ENCODE measurements at places on chromosomes 16 and 17.

DNA sequence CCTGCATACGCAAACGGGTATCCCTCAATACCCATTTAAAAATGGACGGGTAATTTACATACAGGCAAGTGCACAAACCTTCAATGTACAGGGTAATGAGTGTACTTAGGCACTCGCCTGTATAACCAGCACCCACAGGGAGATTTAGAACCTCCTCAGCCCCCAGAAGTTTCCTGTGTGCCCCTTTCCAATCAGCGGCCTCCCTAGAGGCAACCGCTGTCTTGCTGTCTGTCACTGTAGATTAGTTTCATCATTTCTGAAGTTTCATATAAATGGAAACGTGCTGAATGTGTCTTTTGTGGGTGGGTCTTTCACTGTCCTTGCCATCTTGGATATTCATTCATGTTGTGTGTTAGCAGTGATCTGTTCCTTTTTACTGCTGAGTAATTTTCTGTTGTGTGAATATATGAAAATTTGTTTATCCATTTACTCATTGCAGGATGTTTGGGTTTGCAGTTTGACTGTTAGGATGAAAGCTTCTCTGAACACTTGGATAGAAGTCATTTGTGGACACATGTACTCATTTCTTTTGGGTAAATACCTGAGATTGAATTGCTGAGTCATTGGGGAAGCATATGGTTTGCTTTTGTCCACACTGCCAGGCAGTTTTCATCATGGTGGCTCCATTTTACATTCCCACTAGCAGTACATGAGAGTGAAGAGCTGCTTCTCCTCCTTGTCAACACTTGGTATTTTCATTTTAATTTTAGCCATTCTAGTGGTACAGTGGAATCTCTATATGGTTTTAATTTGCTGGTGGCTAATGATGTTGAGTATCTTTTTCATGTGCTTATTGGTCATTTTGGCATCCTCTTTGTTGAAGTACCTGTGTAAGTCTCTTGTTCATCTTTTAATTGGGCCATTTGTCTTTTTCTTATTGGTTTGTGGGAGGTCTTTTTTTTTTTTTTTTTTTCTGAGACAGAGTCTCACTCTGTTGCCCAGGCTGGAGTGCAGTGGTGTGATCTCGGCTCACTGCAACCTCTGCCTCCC lies 2.1 kb upstream of the ADCY7 start:
- no peak for DNase-seq

DNA sequence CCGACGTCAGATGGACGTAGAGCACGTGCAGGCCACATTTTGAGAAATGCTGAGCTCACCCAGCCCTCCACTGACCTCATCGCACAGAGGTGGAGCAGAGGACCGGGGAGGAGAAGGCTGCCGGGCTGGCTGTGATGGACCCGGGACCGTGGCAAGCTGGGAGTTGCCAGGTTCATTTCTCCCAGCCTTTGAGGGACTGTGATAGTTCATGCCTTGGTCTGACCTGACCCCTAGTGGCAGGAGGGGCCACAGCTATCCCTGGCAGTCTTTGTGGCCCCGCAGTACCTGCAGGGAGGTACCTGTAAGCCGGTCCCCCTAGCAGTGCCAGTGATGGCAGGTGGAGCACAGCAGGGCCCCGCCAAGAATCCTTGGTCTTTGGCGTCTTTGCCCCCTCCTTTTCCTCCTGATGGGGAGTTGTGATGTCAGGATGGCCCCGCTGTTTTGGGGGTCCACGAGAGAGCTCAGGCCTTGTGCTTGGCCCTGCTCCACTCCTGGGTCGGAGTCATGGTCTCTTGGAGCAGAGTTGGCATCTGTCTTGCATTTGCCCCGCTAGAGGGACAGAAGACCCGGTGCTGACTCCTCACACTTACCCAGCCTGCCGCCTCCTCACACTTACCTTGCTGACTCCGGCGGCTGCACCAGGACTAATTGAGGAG lies 50.4 kb downstream of the OR1D5 start:
- no peak for DNase-seq

GRCh38 chr17:74759243-74759801 lies 10.9 kb downstream of the NHERF1 start:
- no peak for DNase-seq

DNA sequence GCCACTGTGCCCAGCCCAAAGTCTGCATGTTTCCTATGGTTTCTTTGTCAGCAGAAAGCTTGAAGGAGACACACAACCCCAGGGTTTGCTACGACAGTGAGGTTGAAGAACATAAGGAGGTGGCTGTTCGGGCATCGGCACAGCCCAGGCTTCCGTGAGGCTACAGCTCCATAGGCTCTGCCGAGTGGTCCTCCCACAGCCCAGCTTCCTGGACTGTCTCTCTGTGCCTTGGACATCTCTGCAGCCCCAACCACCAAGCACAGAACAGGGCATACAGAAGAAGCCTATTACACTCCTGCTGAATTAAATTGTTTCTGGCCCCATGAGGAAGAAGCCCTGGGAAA lies 3.2 kb upstream of the HAP1 start:
- no peak for DNase-seq

DNA sequence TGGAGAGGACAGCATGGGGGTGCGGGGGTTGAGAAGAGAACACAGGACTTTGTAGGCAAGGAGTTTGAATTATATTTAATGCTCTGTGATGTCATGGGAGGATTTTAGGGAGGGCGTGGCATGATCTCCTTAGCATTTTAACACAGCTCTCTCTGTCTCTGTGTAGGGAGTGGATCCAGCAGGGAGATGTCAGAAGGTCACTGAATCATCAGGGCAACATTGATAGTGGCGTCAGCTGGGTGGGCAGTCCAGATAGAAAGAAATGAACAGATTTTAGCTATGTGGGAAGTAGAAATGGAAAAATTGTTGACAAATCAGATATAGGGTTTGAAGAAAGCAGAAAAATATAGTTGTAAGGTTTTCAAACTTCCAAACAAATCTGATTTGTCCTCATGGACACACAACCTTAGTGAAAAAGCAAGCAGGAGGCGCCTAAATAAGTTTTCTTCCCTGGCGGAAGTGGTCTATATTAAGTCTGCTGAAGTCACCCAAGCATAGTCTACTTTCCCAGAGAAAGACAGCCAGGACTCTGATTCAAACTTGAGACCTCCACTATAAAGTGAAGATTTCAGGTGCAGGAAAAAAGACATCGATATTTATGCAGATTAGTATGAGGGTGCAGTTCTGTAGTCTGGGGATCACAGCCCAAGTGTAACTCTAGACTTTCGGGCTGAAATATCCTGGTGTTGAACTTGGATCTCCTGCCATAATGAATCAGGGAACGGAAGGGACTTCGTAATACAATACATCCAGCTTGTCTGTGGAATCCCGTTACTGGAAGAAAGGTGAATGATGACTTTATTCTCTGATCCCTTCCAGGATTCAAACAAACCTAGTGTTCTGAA lies 10.1 kb upstream of the PCTP start:
- DNase-seq: no peak

DNA sequence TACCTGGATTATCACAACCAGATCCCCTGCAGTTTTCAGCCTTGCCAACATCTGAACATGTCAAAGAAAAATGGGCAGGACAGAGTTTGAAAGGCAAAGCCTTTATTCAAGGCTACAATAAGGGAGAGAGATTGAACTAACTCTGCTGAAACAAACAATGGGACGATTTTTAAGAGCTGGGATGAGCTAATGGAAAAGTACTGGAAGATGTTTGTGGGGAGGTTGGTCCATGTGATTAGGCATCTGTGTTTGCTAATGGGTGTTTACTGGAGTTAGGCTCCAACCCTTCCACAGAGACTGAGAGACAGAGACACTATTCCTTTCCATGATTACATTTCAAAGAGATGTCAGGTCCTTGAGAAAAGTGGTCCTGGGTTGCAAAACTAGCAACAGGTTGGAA lies 35.0 kb upstream of the HSBP1 start:
- DNase-seq: no peak

GRCh38 chr16:10594312-10594950 lies 14.0 kb upstream of the EMP2 start:
- DNase-seq: no peak

GRCh38 chr17:8887301-8887700 lies 19.8 kb upstream of the PIK3R6 start:
- no peak for DNase-seq

- DNase-seq: no peak
Observed at GRCh38 chr17:27947005-27947406, 53.8 kb upstream of the LYRM9 start.

GRCh38 chr17:81245665-81246342 lies 6.7 kb downstream of the NDUFAF8 start:
- no peak for DNase-seq

GRCh38 chr16:5837007-5837670 lies 739.5 kb upstream of the EEF2KMT start:
- DNase-seq: no peak

DNA sequence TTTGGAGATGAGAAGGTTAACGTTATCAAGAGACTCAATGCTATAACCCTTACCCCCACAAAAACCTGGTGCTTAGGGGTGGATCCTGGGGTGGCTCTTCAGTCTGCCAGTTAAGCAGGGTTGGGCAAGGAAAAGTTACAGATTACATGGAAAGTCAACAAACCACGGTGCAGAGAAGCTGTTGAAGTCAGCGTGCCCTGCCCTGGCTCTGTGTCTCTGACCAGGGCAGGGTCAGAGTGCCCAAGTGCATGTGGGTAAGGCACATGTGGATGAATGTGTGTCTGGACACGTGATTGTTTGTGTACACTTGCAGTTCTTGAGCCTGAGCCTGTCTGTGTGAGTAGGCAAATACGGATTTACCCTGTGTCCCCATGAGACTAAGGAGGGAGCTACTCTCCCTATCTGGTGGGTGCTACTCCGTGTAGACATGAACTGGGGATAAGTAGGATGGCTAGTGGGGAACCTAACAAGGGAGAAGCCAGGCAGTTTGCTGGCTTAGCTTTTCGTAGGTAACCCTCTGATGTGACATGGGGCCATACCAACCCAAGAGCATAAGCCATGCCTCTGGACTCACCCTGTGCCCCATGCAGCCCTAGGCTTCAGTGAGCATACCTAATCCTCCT lies 5.5 kb downstream of the IGFBP4 start:
- DNase-seq: no peak

DNA sequence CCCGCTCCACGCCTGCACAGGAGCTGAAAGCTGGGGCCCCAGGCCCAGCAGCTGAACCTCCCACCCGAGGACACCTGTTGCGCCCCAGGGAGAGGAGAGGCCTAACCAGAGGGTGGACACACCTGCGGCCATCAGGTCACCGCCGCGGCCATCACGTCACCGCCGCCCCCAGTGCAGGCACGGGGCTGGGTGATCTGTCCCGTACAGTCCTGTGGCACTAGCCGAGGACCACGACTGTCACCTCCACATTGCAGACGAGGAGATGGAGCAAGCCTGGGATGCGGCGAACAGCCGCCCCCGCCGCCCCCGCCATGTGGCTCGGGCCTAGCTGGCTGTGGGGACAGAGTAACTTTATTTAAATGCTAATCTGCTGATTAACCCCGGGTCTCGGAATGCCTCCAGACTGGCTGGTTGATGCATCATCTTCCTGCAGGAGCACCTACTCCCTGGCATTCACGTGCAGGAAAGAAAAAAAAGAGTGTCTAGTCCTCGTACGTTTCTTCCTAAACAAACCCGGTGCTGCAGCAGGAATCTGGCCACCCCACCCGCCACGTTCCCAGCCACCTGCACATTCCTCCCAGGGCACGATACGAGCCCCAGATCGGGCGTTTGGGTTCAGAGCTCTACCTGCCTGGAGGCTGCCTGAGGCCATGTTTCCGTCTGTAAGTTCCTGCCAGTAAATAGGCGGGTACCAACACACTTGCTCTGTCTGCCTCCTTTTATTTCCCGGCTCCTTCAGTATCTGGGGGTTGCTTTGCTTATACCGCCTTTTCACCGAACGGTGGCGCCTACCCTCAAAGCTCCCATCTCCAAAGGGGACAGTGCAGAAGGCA lies 29.9 kb downstream of the PIEZO1 start:
- DNase-seq: no peak

DNA sequence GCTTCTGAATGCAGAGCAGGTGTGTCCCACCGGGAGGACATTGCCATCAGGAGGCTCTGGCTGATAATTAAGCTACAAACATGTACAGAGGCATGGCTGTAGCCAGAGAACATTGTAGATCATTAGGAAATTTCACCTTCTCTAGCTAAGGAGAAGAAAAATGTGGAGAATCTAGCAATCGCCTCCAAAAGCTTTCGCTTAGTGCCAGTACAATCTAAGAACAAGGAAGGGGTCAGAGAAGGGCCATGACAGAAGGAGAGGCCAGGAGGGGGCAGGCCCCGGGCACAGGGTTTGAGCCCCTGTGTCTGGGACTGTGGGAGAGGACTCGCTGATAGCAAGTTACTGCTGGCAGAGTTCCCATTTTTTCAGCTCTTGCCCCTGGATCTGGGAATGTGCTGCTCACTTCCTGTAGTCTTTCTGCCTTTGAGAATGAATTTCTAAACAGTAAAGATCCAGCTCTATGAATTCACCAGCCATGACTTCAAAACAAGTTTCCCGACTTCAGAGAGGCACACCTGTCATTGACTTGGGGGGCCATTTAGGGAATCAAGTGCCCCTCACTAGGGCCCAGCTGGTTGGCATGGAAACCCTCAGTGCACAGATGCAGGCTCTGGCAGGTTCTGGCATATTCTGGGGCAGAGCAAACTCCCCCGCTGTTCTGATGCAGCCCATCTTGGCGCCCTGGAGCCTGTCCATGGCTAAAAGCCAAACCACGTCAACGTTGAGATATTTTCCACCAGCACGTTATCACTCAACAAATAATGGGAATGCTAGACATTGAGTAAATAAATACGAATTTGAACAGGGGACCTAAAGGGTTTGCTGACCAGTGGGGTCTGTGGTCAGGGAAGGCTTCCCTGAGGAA lies 59.5 kb upstream of the CACNG4 start:
- DNase-seq: no peak

DNA sequence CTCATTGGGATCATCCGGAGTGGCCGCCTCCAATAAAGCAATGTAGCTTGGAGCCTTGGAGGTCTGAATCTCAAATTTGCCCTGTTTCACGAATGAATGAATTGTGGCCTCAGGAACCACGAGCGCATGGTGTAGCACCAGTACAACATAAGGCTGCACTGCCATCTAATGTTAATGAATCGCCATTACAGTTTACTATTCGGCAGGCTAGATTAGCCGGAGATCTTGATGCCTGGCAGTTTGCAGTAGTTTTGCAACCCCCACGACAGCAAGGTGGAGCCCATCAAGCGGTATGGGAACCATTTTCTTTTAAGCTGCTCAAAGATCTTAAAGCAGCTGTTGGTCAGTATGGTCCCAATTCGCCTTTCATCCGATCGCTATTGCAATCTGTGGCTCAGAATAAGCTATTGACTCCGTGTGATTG lies 18.8 kb downstream of the ALOX15B start:
- peak; percentile 42 for DNase-seq

DNA sequence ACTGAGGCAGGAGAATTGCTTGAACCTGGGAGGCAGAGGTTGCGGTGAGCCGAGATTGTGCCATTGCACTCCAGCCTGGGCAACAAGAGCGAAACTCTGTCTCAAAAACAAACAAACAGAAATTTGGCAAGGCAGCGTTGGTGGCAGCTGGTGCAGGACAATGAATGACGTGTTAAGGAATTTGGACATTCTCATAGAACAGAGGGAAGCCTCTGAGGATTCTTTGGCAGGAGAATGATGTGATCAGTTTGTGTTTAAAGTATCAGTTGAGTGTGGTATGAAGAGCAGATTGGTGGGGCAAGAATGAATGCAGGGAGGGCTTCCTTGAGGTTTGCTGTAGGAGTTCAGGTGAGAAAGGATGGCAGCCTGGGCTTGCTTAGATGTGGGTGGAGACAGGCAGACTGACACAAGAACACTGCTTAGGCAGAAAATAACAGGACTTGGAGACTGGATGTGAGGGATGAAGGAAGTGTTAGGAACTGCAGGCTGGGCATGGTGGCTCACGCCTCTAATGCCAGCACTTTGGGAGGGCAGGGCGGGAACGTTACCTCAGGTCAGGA lies 4.8 kb downstream of the CYB5D2 start:
- DNase-seq: no peak

Data from SIG-M5 (cell line).